Gastrocnemius medialis (tissue), 4 donors: ENCODE measurements at places on chromosomes 4 and X.

GRCh38 chr4:126895988-126896570 lies 736.7 kb upstream of the INTU start:
- DNase-seq = no peak
- H3K4me1 ChIP-seq = no peaks in the 10 kb centered on the region
- H3K4me3 ChIP-seq = no peak overlapping the region
- H3K27ac ChIP-seq = no peak overlapping the region

- H3K36me3 ChIP-seq = no peaks in the 10 kb centered on the region
- H3K27me3 ChIP-seq = no peaks in the 10 kb centered on the region
- no peaks in the 10 kb centered on the region for H3K4me1 ChIP-seq
- H3K27ac ChIP-seq = no peak overlapping the region
- DNase-seq = no peak
- no peak overlapping the region for H3K4me3 ChIP-seq
Observed at GRCh38 chrX:48460606-48461005, 9.5 kb downstream of the SLC38A5 start.

GRCh38 chrX:151982222-151982621 lies 7.7 kb upstream of the GABRE start:
- H3K4me3 ChIP-seq = no peak overlapping the region
- H3K27me3 ChIP-seq = no peaks in the 10 kb centered on the region
- no peak overlapping the region for H3K27ac ChIP-seq
- DNase-seq = no peak

GRCh38 chrX:43175434-43175833 lies 397.5 kb upstream of the PPP1R2C start:
- H3K4me1 ChIP-seq = no peaks in the 10 kb centered on the region
- H3K4me3 ChIP-seq = no peak overlapping the region
- no peak for DNase-seq
- H3K27ac ChIP-seq = no peak overlapping the region

- H3K27ac ChIP-seq = no peak overlapping the region
- no peak for DNase-seq
- no peaks in the 10 kb centered on the region for H3K27me3 ChIP-seq
- no peaks in the 10 kb centered on the region for H3K36me3 ChIP-seq
- H3K4me3 ChIP-seq = no peak overlapping the region
Observed at GRCh38 chrX:150156615-150157014, 206.5 kb upstream of the MAMLD1 start.

DNA sequence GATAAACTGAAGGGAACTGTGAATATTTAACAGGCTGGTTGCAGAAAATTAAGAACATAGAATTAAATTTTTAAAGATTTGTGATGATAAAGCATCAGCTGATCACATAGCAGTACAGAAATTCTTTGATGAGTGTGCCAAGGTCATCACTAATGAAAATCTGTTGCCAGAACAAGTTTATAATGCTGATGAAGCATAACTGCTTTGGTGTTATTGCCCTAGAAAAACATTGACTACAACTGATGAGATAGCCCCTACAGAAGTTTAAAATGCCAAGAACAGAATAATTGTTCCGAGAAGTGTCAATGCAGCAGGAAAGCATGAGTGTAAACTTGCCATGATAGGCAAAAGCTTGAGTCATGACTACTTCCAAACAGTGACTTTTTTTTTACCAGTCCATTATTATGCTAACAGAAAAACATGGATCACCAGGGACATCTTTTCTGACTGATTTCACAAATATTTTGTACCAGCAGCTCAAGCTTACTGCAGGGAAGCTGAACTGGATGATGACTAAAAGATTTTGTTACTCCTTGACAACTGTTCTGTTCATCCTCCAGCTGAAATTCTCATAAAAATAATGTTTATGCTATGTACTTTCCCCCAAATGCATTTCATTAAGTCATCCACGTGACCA lies 1136.6 kb downstream of the FAT4 start:
- H3K4me1 ChIP-seq = no peaks in the 10 kb centered on the region
- DNase-seq = no peak
- no peak overlapping the region for H3K27ac ChIP-seq

- no peaks in the 10 kb centered on the region for H3K4me1 ChIP-seq
- no peak overlapping the region for H3K4me3 ChIP-seq
- no peak for DNase-seq
- no peak overlapping the region for H3K27ac ChIP-seq
Observed at GRCh38 chr4:121256887-121257466, 92.9 kb upstream of the TNIP3 start.

GRCh38 chrX:11080741-11081305 lies 30.3 kb upstream of the HCCS start:
- no peak overlapping the region for H3K27ac ChIP-seq
- H3K36me3 ChIP-seq = no peaks in the 10 kb centered on the region
- no peak overlapping the region for H3K4me3 ChIP-seq
- H3K27me3 ChIP-seq = no peaks in the 10 kb centered on the region
- DNase-seq = no peak
- H3K4me1 ChIP-seq = no peaks in the 10 kb centered on the region

GRCh38 chr4:165700855-165701254 lies 172.2 kb upstream of the TLL1 start:
- H3K27ac ChIP-seq = no peak overlapping the region
- H3K4me1 ChIP-seq = no peaks in the 10 kb centered on the region
- H3K27me3 ChIP-seq = no peaks in the 10 kb centered on the region
- no peak for DNase-seq
